Activated naive CD4-positive, alpha-beta T cell treated with anti-CD3 and anti-CD28 coated beads, Interleukin-2, amount 50 U/mL, for 72 hours (primary cell): ENCODE measurements at places on chromosomes 6 and 20. TPM values are rescaled to one million over a fixed set of nuclear protein-coding genes. Genes with fewer than 3 reads are reported as not detected.

GRCh38 chr6:133546098-133546497, 304.9 kb downstream of the EYA4 start:
- no peak for DNase-seq

- DNase-seq: no peak
Observed at GRCh38 chr20:26207237-26207966, 510.7 kb upstream of the ZNF337 start.

GRCh38 chr6:122432816-122433215, 33.4 kb downstream of the HSF2 start:
- DNase-seq: no peak

DNA sequence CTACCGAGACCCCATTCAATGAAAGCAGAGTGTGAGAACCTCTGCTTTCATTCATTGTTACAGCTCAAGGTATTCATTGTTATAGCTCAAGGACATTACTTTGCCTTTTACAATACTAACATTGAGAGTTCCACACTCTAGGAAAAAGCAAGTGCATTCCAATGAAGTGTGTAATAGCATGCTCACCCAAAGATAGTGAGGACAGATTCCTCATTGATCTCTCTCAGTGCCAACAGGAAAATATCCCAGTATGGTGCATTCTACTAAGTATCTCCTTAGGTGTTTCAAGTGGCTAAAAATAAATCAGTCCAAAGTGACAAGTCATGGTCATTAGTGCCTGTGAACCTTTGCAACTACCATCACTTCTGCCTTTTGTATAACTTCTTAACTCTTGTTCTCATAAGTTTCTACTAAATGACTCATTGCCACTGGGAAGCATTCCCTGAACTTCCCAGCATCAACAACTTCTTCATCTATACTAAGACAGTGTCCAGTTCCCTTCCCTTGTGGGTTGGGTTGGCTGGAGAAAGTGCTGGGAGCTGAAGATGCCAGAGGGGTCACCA, 140.7 kb upstream of the STXBP5 start:
- DNase-seq: no peak

- DNase-seq: no peak
Observed at GRCh38 chr6:114342826-114343781, at the start of gene HS3ST5. Gene HS3ST5 (minus strand): TSS chr6:114343023. CDS start chr6:114062845, 280,178 bp downstream.

DNA sequence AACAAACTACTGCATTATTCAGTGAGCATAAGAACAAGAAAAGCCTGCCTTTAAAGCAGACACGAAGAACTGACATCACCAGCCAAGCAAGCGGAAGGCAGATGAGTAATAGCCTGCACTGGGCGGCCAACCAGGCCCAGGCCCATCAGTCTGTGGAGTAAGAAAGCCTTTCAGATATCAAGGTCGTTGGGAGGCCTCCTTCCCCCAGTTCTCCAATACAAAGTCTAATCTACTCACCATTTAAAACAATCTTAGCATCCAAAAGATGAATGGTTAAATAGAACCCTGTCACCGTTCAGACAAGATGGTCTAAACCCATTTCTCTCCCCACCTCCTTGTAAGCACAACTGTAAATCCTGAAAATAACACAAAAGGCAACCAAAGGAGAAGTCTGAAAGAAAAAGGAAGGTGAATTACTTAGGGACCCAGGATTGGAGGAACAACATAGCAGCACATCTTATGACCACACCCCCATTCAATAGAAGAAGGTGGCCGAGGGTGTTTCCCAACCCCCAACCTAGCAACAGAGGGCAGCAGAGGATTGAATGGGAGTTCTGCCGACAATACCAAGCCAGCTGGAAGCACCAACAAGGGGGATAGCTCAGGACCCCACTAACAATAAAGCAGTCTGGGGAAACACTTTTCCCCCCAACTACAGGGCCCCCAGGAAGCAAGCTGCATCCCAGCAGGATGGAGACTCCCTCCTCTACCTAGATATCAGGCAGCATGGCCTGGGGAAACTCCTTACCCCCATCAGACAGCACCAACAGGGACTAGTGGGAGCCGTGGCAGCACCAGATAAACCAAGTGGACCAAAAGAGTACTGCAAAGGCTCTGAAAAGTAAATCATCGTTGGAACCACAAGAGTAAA, 67.9 kb downstream of the ZHX3 start:
- DNase-seq: no peak

- no peak for DNase-seq
Observed at GRCh38 chr6:11514672-11515071, 22.9 kb upstream of the TMEM170B start.

Gene DLK2
- 3.4 TPM for total RNA-seq

Gene CCM2L
- total RNA-seq: not detected
